ENCODE measurements at places on chromosomes 2 and 18. TPM values are rescaled to one million over a fixed set of nuclear protein-coding genes. Genes with fewer than 3 reads are reported as not detected.

The MYO7B gene
- 0.29 TPM for total RNA-seq

The ECEL1 gene
- total RNA-seq = 0.16 TPM

The HAAO gene
- not detected for total RNA-seq

The LYPD6 gene
- 0.07 TPM for total RNA-seq

The STEAP3 gene
- total RNA-seq = 62.4 TPM

Measured in A549 treated with GW870086 at 1 μM for 4 hours (cell line).